CD8-positive, alpha-beta T cell (primary cell): ENCODE measurements at places on chromosomes 1 and 21. TPM values are rescaled to one million over a fixed set of nuclear protein-coding genes. Genes with fewer than 3 reads are reported as not detected.

- no peak for DNase-seq
Measured at GRCh38 chr1:243459059-243459458, 203.2 kb downstream of the SDCCAG8 start.

The C1orf50 gene
- total RNA-seq, result 20.3 TPM

The LDLRAD1 gene
- not detected for total RNA-seq

The UBE2U gene
- not detected for total RNA-seq
